ENCODE measurements at places on chromosomes 3 and 15.

DNA sequence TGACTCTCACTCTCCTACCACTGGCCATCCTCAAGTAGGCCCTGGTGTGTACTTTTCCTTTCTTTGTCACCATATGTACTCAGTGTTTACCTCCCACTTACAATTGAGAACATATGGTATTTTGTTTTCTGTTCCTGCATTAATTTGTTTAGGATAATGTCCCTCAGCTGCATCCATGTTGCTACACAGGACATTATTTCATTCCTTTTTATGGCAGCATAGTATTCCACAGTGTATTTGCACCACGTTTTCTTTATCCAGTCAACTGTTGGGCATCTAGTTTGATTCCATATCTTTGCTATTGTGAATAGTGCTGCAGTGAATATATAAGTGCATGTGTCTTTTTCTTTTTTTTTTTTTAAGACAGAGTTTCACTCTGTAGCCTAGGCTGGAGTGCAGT, 126.2 kb downstream of the GALK2 start:
- DNase-seq, result no peak

DNA sequence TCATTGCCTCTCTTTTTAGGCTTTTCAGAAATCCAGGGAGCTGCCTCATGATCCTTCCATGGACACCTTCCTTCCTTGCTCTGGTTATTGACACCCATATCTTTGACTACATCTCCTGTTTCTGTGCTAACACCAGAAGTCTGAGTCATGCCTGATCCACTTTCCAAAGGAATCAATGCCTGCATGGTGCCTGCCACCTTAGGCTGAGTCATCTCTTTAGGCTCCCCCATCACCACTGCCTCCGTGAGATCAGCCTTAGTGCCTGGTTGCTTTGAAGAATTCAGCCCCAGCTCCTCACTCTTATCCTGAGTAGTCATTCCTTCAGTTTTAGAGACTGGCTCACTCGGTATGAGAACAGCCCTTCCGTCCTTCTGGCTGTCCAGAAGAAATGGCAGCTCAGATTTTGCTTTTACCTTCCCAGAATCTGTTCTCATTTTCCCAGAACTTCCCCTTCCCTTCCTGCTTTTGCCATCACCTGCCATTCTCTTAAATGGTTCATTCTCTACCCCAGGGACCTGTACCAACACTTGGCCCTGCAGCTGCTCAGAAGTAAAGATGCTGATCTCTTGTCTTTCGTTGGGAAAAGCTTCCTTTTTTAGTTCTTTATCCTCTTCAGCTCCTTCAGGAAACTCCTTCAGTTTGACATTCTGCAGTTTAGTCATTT, 105.3 kb downstream of the MAP4 start:
- DNase-seq, result no peak

GRCh38 chr3:61172684-61173083, 78.6 kb downstream of the FHIT start:
- DNase-seq, result no peak

DNA sequence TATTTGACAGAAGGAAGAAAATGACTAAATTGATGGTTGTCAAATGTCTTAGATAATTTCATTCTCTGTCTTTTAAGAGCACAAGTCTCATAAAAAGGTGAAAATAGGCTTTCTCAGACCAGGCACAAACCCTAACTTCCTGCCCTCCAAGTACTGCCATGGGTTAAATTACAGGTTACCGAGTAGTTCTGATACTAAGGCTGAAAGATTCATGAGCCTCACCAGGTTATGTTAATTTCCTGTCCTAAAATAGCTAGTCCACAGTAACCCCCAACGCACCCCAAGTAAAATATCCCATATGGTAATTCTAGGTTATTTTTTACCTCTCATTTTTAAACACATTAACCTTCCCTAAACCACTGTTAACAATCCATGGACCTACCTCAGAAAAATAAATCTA, 42.0 kb downstream of the GSK3B start:
- DNase-seq, result no peak

GRCh38 chr3:102791641-102792589, 357.1 kb downstream of the ZPLD1 start:
- no peak for DNase-seq

- no peak for DNase-seq
Observed at GRCh38 chr3:52600258-52600657, 63.9 kb downstream of the UQCC5 start.

DNA sequence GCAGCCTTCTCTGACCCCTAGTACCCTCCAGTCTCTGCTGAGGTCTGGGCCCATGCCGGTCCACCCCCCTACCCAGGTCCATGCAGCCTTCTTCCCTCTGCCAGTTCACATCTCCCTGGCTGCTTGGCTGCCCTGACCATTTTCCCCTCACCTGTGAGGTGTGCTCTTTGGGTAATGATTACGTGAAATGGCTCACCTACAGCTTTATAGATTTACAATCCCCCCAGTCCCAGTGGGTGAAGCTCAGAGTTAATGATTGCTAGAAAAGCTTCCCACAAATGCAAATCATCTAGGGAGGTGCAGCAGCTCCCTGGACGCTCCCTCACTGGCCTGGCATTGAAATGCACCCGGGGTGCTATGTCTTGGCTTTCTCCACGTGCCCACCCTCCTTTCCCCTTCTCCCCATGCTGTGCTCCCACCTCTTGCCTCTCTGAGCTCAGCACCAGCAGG, 18.7 kb downstream of the PAQR5 start:
- DNase-seq, result no peak

DNA sequence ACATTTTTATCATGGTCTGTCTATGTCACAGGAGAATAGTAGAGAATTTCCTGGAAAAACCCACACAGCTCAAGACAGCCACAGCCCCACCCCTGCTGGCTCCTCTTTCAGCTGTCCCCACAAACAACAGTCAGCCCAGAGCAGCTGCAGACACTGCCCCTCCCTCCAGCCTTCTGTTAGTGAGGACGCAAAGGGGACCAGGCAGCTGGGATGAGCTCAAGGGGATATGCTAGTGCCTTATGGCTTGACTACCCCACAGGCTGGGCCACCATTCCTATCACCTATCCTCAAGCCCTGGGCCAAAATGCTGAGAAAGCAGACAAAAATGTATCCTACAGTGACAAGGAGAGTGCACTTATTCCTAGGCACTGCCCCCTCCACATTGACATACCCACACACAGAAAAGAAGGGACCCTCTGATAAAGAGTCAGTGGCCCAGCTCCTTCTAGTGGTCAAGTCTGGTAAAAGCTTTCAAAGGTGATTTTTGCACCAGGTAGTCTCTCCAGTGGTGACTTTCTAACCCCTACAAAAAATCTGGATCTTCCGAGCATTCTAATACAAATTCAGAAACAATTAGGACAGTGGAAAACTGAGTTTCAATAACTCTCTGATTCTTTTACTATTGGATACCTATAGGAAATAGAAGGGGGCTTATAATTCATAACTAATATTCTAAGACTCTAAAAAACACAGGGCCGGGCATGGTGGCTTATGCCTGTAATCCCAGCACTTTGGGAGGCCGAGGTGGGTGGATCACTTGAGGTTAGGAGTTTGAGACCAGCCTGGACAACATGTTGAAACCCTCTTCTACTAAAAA, 3.0 kb upstream of the MAP1A start:
- DNase-seq, result no peak

GRCh38 chr3:132180337-132180791, 136.8 kb upstream of the ACP3 start:
- no peak for DNase-seq

GRCh38 chr15:48522911-48523310, 122.6 kb downstream of the FBN1 start:
- DNase-seq, result no peak

GRCh38 chr3:192482809-192483208, 244.5 kb downstream of the FGF12 start:
- no peak for DNase-seq

DNA sequence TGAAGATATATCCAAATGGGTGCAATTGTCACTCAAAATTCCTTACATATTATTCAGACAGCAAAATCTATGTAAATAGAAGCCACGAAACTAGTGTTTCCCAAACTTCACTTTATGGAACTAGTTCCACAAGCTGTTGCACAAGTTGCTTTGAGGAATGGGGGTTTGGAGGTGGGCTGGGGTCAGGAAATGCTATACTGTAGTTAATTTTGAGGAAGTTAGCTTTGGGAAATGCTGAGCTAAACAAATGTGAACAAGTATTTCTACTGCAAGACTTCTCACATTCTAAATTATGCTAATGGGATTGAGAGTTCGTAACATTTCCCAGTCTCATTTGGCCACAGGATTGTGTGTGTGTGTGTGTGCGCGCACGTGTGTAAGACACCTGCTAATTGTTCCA, 28.7 kb upstream of the SAMMSON start:
- no peak for DNase-seq

DNA sequence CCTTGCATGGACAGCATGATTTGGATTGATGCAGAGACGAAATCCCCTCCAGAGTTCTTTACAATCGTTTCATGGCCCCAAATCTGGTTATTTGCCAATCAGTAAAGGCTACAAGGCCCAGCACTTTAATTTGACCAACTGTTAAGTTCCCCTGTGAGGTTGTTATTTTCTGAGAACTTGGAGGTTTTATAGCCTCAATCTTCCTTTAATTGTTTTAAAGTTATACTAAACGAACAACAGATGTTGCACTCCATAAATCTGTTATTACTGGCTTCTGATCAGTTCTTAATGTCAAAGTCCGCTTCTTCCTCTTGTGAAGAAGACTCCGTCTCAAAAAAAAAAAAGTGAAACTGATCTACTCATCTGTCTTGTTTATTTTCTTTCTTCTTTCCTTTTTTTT, 30.8 kb downstream of the LARP6 start:
- no peak for DNase-seq

GRCh38 chr3:68728343-68728742, 204.0 kb downstream of the TAFA4 start:
- DNase-seq, result no peak

- no peak for DNase-seq
Observed at GRCh38 chr3:38264353-38264771, 1.2 kb upstream of the SLC22A13 start.

DNA sequence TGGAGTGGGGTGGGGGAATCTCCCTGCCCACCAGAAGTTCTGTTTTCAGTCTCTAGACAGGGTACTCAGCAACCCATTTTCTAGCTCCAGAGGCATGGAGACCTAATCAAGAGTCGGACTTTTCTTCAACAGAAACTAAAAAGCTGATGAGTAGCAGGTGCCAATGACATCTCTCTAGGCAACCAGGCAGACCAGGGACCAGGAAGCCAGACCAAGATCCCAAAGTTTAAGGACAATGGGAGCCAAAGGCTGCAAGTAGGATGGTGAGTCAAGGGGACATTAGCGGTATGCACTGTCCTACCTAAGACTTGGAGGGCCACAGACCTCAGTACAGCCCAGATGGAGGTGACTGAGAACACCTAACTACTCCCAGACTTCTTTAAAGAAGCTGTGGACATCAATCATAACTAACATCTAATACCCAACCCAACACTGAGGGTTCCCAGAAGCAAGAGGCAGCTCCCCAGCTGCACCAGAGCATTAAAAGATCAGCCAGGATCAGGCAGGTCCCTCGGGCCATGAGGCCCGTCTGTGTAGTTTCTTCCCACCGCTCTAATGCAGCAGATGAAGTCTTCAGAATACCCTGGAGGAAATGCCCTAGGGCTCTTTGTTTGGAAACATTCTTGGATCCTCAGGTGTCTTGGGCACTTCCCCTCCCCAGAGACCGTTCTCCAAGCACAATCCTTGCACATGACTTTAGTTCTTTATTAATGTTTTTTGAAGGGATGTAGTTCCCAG, 979 bp downstream of the CCDC71 start:
- DNase-seq, result no peak

- DNase-seq, result no peak
Observed at GRCh38 chr15:94297558-94297957, 66.2 kb downstream of the MCTP2 start.

DNA sequence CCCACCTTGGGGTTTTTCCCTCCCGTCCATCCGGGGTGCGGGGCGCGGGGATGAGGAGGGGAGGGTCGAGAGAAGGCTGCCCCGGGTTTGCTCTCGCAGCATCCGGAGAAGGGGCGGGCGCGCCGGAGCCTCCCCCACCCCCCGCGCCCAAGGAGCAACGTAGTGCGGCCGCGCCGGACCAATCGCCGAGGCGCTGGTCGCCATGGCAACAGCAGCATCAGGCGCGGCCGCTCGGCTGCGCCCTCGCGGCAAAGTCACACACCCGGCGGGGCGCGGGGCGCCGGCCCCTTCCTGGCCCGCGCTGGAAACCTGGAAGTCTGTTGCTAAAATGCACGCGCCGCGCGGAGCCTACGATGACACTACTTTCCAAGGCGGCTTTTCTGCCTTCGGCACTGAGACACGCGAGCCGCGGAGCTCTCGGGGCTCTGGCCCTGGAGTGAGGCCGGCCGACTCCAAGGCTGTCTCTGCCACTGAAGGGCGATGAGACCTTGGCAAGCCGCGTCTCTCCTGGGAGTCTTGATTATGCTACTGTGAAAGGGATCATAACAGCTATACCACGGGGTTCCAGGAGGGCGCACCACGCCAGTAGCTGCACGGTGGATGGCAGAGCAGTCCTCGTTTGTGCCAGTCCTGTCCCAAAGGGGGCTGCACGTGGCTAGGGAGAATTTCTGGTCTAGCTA, at the start of gene IQSEC1:
TSS of gene IQSEC1 (minus strand) at position 104 of the 680 bp plus-strand sequence. CDS start 415 bp downstream, outside the sequence.
- DNase-seq, result peak; percentile 45

DNA sequence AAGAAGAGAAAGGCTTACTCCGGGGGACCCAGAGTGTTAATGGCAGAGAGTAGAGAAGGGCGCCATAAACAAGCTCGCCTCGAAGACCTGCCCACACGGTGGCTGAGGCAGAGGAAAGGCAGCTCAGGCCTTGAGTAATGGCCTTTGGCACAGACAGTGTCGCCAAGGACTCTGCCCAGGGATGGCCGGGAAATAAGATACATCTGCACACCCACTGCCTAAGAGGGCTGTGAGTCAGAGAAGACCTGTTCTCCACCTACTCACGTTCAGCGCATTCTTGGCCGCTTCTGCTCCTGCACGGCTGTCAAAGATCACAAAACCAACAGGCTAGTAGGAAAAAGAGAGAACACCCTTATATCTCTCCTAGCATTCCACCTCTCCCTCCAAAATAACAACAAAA, 26.2 kb downstream of the RBPMS2 start:
- no peak for DNase-seq

DNA sequence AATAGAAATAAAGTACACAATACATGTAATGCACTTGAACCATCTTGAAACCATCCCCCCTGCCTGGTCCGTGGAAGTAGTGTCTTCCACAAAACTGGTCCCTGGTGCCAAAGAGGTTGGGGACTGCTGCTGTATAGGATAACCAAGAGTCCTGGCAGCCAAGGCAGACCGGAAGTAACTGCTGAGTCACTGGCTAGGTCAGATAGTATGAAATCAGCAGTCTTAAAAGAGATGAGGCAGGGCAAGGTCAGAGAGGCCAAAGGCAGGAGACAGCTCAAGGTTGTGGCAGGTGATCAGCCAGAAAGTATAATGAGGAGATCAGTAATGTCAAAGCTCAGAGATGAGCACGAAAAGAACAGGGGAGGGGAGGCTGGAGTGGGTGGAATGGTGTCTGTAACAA, 60.2 kb downstream of the MAP3K13 start:
- DNase-seq, result no peak

DNA sequence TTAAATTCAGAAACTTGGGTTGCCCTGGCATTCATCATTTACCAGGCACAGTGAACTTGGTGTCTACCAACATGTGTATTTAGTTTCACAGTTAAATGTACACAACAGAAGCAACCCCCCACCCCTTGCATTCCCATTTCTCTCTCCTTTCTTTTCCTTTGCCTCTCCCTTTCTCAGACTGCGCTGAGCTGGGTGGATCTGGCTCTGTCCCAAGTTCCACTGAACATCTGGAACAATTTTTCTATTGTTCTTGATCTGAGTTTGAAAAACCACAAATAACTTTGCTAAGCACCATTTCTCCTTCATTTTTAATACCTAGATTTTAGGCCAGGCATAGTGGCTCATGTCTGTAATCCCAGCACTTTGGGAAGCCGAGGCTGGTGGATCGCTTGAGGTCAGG, 242.2 kb downstream of the ABHD5 start:
- DNase-seq, result no peak
